Activated T-cell treated with anti-CD3 and anti-CD28 coated beads, Interleukin-2, amount 50 U/mL, for 24 hours (primary cell): ENCODE measurements at places on chromosomes 4 and X.

DNA sequence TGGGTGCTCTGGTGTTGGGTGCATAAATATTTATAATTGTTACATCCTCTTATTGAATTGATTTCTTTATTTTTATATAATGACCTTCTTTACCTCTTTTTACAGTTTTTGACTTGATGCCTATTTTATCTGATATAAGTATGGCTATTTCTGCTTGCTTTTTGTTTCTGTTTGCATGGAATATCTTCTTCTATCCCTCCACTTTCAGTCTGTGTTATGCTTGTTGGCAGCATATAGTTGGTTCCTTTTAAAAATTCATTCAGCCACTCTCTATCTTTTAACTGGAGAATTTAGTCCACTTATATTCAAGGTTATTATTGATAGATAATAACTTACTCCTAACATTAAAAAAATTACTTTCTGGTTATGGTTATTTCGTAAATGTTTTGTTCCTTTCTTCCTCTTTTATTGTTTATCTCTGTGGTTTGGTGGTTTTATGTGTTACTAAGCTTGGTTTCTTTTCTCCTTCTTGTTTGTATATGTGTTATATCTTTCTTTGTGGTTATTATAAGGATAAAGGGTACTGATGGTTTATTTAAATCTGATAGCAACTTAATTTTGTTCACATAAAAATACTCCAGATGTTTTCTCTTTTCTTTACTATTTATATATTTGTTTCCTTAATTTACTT lies 69.5 kb downstream of the IL15 start:
- DNase-seq, result no peak

- DNase-seq, result no peak
Observed at GRCh38 chrX:71225676-71226075, 2.7 kb downstream of the GJB1 start.

DNA sequence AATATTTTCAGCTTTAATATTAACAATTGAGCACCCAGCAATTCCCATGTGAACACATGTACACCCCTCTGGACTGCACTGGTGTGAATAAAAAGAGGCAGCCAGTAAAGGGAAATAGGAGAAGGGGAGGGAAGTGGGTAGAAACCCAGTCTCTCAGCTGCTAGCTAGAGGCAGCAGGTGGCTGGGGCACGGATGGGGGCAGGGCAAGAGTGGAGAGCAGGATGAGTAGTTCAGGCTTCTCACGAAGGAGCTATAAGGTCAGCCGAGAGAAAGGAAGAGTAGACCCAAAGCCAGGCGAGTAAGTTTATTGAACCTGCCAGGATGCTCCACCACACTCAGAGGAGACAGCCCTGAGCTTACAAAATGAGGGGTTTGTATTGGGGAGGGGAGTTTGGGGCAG lies 184.8 kb upstream of the MTMR8 start:
- DNase-seq, result no peak

DNA sequence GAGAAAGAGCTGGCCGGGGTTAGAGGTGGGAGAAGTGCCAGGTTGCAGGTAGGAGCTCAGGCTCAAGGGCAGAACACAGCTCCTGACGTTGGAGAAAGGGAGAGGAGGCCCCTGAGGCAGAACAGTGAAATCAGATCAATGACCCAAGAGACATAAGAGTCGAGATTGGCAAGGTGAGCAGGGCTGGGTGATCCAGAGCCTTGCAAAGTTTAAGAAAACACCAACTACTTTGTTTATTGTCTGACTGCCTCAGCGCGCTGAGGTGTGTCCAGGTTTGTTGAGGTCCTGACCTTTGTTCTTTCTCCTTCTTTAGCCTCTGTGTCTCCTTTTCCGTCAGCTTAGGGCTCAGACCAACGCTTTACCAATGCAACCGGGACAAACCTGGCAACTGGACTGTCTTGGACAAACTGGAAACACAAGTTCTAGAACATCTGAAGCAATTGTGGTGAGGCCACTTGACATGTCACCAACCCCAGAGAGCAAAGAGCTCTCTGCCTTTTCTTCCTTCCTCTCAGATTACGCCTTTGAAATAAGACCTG lies 28.3 kb downstream of the CHRNA9 start:
- DNase-seq, result no peak

DNA sequence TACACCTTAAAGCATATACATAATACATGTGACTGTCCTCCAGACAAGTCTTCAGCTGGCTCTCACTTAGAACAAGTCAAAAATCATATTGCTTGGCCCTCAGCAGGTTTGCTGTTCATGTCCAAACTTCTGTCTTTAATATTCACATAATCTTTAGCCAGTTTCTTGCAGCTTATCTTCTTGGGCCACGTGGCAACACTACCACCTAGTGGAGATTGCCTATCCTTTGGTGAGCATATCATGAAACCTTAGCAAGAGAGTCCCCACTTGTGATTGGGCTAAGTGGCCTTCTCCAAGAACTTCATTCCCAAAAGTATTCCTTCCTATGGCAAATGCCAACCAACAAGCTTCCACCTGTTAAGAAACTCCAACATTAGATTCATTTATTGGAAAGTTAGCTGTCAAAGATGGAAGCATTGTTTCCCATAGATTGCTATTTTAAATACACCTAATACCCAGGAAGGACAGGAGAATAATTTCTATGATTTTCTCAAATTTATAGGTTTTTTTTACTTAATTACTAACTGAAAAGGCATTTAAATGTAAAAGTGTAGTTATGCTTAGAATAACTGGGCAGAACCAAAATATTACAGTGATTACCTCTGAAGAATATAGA lies 231.9 kb upstream of the INTU start:
- DNase-seq, result no peak
